B cell (primary cell): ENCODE measurements at places on chromosomes 1 and 21. TPM values are rescaled to one million over a fixed set of nuclear protein-coding genes. Genes with fewer than 3 reads are reported as not detected.

Gene LSM10
- polyA plus RNA-seq = 69.3 and 136 TPM in 2 replicates

Gene PDC
- polyA plus RNA-seq = not detected in 2 replicates

Gene SYT14
- not detected in 2 replicates for polyA plus RNA-seq

Gene ATP1A4
- polyA plus RNA-seq = 0.12 TPM in 1 of 2 replicates, not detected in the other

Gene WDR64
- polyA plus RNA-seq = 0.13 and 0.37 TPM in 2 replicates

Gene GBP1
- 3.4 and 4.7 TPM in 2 replicates for polyA plus RNA-seq

Gene PEAR1
- polyA plus RNA-seq = 0.03 and 0.09 TPM in 2 replicates

Gene F13B
- polyA plus RNA-seq = not detected in 2 replicates

Gene RBM8A
- 169 and 270 TPM in 2 replicates for polyA plus RNA-seq

Gene CFH
- 0.07 TPM in 1 of 2 replicates, not detected in the other for polyA plus RNA-seq

Gene DNAH14
- polyA plus RNA-seq = not detected in 2 replicates

Gene GBP7
- polyA plus RNA-seq = not detected in 2 replicates

Gene CYP4A22
- not detected in 2 replicates for polyA plus RNA-seq

Gene FCER1G
- 10.8 and 13.6 TPM in 2 replicates for polyA plus RNA-seq

Gene HFM1
- not detected in 2 replicates for polyA plus RNA-seq

Gene PPM1J
- polyA plus RNA-seq = 7.5 and 9.8 TPM in 2 replicates

Gene RXFP4
- 0.12 TPM in 1 of 2 replicates, not detected in the other for polyA plus RNA-seq
